ENCODE measurements at places on chromosomes 2 and 18.
A peak's percentile ranks its signal among the peaks of the same experiment; 100 is the strongest.

DNA sequence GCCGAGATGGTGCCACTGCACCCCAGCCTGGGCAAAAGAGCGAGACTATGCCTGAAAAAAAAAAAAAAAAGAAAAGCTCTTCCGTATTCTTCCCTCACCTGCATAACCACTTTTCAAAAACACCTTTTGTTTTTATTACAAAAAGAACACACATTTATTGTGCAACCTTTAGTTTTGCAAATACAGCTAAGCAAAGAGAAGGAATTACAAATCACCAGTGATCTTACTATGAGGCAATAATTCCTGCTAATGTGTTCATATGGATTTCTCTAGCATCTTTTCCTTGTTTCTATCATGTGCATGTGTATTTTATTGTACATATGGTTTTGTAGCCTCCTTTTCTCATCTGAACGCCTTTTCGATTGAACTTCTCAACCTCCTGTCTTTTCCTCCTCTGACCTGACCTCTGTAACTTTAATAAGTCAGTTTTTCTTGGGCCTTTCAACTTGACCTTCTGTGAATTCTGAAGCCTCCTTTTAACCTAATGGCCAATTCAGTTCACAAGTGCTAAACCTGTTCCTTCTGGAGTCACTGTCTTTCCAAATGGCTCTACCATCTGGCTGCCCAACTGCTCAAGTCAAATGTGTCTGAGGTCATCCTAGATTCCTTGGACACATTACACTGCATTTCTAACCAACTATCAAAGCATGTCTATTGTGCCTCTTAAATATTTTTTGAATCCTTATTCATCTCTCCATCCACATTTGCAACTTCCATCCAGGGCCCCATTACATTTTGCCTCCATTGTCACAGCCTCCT lies 59.1 kb upstream of the DAPL1 start:
- DNase-seq = no peak

- no peak for DNase-seq
These were observed 336.9 kb downstream of the BCL11A start for GRCh38 chr2:60216452-60216995.

DNA sequence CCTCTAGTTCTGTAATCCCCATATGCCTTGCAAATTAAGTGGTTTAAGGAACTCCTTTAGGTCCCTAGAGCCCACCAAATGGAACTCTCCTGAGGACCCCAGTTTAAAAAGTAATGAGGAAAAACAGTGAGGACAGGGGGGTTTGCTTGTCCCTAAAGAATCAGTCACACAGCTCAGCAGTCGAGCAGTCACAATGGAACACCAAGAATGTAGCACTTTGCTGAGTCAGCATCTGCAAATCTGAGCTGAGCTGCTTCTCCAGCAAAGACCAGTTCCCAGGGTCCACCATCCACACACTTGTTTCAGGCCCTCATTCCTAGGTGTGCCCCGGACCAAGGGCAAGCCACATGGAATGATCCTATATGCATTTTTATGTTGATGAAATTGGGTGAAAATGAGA lies 46.2 kb upstream of the NEDD4L start:
- DNase-seq = no peak

DNA sequence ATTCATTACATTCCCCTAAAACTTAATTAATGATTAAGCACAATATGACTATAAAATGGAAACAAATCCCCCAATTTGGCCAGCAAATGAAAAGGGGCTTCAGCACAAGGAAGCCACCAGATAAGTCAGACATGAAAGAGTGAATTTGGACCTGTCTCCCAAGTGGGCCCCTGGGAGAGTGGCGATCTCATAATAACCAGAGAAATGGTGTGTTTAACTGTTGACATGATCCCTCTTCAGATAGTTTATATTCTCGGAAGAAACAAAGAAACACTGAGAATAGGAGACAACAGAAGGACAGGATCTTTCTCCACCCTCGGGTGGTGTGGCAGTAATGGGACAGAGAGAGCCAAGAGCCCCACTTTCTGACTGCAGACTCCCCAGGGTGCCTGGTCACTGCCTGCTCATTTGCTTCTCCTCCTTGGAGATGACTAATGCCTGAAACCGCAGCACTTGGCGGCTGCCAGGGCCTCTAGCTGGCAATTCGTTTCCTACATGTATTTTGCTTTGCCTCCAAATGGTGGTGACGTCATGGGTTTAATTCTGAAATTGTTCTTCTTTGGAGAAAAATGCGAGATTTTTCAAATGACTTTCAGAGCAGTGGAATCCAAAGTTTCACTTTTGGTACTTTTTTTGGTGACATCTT lies 46.4 kb upstream of the SPP2 start:
- DNase-seq = no peak

DNA sequence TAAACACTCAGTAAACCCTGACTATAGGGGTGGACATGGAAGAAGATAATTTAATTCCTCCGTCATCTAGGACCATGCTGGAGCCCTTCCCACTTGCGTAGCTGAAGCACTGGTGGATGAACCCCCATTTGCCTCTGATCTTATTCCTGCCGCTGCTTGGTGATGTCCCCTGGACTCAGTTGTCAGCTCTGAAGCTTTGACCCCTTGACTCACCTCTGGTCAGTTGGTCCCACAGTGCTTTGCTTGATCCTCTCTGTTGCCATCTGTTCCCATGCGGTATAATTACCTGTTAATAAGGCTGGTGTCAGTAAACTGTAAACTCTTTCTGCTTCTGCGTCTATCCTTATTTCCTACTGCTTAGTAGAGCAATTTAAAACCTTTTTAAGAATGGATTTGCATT lies 126.9 kb downstream of the SPTBN1 start:
- DNase-seq = no peak

DNA sequence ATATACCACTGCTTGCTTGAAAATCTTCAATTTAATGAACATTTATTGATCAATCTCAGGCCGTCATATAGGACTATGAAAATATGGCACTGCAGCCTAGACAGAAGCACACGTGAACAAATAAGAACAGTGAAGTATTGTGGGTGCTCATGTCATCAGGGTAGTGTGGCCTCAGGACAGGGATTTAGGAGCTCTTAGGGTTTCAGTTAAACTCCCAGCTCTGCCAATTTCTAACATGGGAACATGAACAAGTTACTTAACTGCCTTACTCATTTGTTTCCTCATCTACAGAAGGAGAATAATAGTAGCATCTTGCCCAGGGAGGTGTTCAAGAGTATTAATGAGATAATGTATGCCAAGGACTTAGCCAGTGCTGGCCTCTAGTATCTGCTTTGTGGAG lies 146.0 kb upstream of the MAP3K20 start:
- DNase-seq = no peak

- DNase-seq = no peak
These were observed 2159.7 kb upstream of the PIK3C3 start for GRCh38 chr18:39795350-39795749.

DNA sequence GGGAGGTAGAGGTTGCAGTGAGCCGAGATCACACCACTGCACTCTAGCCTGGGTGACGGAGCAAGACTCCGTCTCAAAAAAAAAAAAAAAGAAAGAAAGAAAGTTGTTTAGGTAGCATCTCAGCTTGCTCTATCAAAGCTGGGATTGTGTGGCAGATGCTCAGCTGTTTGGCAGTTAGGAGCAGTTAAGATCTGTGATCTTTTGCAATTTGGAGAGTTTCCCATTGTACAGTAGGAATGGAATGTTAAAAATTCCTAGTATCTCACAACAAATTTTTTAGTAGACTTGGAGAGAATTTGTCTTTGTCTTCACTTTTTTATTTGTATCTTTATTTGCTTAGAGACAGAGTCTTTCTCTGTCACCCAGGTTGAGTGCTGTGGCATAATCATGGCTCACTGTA lies 122.9 kb upstream of the UNC80 start:
- DNase-seq = no peak

GRCh38 chr2:9678544-9678943 lies 47.7 kb upstream of the YWHAQ start:
- no peak for DNase-seq

DNA sequence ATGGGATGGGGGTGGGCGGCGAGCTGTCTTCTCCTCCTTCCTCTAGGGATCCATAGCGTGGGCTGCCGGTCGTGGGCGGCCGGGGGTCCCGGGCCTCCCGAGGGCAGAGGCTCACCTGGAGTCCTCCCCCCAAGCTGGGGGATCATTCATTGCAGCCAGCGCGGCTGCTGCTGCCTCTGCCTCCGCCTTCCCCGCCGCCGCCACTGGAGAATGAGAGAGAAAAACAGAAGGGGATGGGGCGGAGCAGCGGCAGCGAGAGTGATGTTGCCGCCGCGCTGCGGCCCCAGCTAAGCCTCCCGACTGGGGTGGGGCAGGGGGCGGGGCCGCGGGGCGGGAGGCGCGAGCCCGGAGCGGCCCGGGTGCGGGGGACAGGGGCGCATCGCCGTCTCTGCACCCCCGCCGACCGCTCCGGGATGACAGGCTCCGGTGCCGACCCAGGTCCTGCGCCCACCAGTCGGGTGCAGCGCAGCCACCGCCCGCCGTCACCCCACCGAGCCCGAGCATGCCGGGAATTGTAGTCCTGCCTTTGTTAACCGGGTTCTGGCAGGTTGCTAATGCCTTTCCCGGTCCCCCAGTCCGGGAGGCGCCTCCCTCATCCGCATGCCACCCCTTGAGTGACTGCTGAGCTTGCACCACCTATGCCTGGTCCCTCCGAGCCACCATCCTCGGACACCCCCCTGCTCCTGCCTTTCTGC lies at the start of gene KIF3C:
Gene KIF3C (minus strand): TSS at position 225 of the 695 bp plus-strand sequence. CDS start 580 bp downstream, outside the sequence.
- peak; percentile 86 for DNase-seq

DNA sequence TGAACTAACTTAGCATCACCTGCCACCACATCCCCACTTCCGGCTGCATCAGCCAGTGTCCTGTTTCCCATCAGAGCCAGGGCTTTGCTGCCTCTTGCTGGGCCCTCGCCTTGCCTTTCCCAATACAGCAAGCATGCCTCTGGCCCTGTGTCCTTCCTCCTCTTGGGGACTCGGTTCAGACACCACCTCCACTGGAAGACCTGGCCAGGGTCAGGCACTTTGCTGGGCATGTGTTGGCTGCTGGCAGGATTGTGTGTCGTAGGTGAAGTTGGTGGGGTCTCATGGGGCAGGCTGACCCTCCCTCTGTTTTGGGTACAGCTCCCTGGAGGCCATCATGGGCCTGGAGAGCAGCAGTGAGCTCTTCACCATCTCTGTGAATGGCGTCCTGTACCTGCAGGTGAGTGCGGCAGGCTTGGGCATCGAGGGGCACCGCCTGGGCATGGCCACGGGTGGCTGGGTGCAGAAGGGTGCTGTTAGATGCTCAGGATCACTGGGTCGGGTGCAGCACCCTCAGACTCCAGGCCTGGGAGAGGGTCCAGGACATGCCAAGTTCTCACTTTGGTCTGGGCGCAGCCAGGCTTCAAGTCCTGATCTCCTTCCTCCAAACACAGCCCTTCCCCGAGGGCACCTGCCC lies 6.6 kb downstream of the ERFE start:
- no peak for DNase-seq

GRCh38 chr2:128396946-128397345 lies 78.3 kb upstream of the HS6ST1 start:
- no peak for DNase-seq

GRCh38 chr2:229296536-229296935 lies 25.4 kb upstream of the PID1 start:
- no peak for DNase-seq

GRCh38 chr18:67260841-67261240 lies 255.7 kb downstream of the DSEL start:
- no peak for DNase-seq

- no peak for DNase-seq
These were observed 28.0 kb downstream of the RBBP8 start for GRCh38 chr18:22961156-22961555.

GRCh38 chr2:237532160-237532559 lies 34.2 kb upstream of the PRLH start:
- DNase-seq = no peak

- DNase-seq = no peak
These were observed 157.4 kb downstream of the MYT1L start for GRCh38 chr2:2173633-2174032.

- no peak for DNase-seq
These were observed 622.6 kb downstream of the LRP1B start for GRCh38 chr2:141508086-141508752.

- no peak for DNase-seq
These were observed 147.5 kb downstream of the NCOA1 start for GRCh38 chr2:24638568-24638967.

DNA sequence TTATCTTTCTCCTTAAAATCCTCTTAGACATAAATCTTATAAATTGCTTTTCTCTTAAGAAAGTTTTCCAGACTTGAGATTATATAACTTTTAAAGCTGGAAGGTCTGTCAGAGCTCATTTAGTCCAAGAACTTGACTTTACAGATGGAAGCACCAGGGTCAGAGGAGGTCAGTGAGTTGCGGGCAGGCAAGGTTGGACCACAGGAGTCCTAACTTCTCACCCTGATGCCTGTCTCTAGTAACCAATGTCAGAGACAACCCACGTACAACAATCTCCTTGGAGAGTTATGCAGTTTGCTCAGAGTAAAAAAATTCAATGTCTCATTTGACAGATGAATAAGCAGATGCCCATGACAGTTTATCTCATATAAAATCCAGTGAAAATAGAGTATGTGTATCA lies 203.9 kb downstream of the DLGAP1 start:
- DNase-seq = no peak

- no peak for DNase-seq
These were observed 1.2 kb downstream of the OTX1 start for GRCh38 chr2:63051795-63052333.

- no peak for DNase-seq
These were observed 109.7 kb upstream of the ZNF236 start for GRCh38 chr18:76712511-76713140.

DNA sequence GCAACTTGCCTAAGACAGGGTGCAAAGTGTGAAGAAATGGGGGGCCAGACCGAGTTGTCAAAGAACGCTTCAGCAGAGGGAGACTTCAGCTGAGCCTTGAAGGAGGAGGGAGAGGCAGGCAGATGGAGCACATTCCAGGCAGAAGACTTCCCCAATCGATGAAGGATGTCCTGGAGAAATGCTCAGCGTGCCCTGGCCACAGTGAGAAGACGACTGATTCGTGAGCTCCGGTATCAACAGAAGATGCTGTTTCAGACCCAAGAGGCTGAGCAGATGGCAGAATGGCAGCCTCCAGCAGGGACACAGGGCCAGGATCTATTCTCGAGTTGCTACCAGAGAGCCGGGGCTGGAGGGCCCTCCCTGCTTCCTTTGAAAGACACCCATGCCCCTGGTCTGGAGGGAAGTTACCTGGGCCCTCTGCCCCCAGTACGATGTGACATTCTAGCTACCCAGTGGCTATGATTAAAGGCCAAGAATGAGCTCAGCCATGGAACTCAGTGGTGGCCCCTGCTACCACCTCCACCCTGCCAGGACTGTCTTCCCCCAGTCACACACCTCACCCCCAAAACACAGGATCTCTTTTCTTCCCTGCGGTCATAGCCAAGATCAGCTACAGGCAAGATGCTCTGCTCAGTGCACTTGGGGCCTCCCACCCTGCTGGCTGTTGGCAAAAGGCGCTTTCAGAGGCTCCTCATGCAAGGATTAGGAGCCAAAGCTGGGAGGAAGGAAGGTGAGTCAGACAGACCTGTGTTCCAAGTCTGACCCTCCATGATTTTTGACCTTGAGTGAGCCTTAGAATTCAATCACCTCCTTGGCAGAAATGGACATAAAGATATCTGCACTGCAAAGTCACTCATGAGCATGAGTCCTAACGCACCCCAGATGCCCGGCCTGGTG lies 84.3 kb downstream of the TFCP2L1 start:
- DNase-seq = no peak
